ENCODE measurements at places on chromosomes 1 and 21.

- DNase-seq = no peak
Observed at GRCh38 chr1:2555634-2556276, 416 bp upstream of the TNFRSF14 start.

DNA sequence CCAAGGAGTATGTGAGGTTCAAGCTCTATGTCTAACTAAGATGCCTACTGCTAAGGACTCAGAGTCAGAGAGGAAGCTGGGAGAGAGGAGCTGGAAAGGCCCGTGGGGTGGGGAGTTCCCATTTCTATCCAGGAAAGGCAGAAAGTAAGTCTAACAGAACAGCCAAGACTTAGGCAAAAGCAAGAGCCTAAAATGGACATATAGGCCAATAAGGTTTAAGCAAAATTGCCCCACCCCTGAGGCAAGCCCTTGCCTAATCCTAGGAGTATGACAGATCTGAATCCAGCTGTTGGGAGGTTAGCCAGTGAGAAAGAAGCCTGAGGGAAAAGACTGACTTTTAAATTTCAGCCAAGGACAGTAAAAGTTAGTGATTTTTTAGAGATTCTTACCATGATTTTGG lies 1.6 kb upstream of the KLHDC9 start:
- peak; percentile 80 for DNase-seq

DNA sequence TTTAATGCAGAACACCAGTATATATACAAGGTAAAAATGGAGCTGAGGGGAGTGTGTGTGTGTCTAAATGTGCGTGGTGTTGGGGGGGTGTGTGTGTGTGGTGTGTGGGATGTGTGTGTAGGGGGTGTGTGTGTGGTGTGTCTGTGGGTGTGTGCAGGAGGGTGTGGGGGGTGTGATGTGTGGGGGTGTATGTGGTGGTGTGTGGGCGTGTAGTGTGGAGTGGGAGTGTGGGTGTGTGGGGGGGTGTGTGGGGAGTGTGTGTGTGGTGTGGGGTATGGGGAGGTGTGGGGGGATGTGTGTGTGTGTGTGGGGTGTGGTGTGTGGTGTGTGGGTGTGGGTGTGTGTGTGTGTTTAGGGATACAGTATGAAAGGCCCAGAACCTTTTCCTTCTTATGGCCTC lies 202.3 kb upstream of the CACYBP start:
- no peak for DNase-seq

GRCh38 chr1:163361123-163361934 lies 39.6 kb downstream of the NUF2 start:
- DNase-seq = peak; percentile 12

DNA sequence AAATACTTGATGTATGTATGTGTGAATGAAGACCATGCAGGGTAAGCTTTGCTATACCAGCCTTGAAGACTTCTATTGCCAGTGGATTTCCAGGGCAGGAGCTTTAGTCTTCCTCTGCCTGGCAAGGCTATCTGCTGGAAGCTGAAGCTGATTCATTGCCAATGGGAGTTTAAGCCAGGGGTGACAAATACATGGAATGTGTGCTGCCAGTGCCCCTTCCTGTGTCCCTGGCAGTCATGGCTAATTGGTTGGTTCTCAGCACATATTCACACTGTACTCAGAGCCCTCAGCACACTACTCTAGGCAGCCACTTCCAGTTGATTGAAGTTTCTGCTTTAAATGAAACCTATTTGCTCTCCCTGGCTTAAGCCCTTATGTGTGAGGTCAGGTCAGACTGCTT lies 1.5 kb downstream of the ZSCAN20 start:
- no peak for DNase-seq

GRCh38 chr1:179767177-179767581 lies 24.1 kb downstream of the FAM163A start:
- DNase-seq = no peak

DNA sequence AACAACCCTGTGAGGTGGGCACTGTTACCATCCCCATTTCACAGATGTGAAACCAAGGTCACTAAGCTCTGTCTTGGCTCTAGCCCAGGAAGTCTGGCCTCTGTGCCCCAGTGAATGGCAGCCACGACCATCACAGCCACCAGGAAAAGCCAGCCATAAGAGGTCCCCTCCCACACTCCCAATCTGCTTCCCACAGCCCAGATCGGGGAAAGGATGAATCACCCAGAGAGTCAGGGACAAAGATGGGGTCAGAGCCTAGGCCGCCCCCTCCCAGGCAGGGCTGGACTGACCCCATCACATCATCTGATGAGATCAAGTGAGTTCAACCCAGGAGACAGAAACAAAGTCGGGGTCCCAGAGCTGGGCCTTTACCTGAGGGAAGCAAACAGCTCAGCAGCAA lies 22.9 kb upstream of the COL16A1 start:
- DNase-seq = no peak

- DNase-seq = no peak
Observed at GRCh38 chr1:57615956-57616355, 192.1 kb upstream of the DAB1 start.

GRCh38 chr1:20361805-20362381 lies 71.2 kb downstream of the VWA5B1 start:
- peak; percentile 55 for DNase-seq

Data from mammary epithelial cell (primary cell).